WERI-Rb-1 (cell line): ENCODE measurements at places on chromosomes 16 and 17.

- DNase-seq: no peak
Measured at GRCh38 chr17:2468270-2468669, 43.4 kb downstream of the METTL16 start.

DNA sequence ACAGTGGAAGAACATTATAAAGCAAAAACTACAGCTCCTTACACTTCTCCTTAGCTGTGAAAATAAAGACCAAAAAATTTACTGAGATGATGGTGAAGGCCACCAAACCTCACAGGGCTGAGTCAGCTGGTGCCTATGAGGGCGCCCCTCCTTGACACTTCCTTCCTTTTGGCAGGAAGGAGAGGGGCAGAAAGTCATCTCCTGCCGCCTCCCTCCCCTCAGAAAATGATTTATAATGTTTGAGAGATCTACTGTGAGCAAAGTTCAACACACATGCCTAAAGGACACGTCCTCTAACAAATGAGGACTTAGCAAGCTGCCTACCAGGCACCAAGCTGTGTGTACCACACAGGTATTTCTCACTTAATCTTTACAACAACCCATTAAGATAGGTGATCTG is 245.7 kb downstream of the PRKCA start:
- no peak for DNase-seq

DNA sequence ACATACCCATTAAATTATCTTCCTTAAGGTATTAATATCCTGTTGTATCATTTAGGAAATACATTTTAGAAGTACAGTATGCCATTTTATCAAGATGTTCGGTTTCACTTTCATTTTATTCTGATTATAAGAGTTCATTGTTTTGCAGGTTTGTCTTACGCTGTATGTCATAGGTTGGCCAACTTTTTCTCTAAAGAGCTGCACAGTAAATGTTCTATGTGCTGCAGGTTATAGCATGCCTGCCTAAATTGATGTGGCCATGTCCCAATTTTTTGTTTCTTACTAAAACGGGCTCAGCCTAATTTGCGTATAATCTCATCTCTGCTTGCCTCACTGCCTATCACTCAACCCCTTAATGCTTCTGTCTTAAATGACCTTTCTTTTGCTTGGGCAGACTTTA is 126.4 kb downstream of the USP22 start:
- no peak for DNase-seq

DNA sequence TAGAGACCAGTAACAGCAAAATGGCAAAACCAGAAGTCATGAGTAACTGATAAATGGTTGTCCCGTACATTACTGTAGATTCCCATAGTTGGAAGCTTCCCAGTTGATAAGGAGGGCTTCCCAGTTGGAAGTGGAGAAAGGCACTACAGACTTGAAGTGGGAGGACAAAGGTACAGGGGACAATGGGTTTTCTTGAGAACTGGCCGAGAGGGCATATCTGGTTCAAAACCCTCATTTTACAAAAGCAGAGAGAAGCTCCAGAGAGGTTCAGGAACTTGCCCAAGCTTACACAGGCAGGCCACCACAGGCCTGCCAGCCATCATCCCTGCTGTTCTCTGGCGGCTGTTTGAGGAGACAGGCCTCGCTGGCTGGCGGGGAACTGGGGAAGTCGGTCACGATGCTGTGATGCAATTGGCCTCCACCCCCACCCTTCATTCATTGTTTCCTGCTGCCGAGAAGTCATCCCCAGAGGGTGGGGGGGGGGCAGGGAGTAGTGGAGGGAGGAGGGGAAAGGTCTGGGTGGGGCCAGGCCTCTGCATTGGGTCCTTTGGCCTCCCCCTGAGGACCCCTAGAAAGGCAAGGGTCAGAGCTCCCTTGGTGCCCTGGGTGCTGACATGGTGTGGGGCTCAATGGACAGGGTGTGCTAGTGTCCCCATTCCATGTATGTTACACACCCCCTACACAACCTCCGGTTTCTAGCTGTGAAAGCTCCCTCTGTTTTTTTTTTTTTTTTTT is 3.0 kb downstream of the UBALD2 start:
- DNase-seq: no peak

- DNase-seq: peak; percentile 59
Measured at GRCh38 chr17:76519048-76519966, 18.1 kb upstream of the RHBDF2 start.

DNA sequence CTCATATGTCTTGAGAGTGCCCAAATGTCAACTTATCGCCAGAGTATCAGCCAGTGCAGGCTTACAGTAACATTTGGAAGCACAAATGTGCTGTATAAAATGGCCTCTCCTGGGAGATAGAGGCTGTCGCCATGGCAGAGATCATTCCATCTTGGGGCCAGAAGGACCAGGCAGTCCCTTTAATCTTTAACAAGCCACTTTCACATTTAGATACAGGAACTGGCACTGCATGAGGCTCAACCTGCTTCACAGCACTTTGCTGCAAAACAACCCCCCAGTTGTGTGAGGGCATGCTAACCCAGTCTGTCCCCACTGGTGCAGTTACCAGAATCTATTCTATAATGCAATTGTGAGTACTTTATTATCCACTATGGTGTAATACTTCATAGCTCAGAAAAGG is 4.7 kb upstream of the RFFL start:
- DNase-seq: no peak

DNA sequence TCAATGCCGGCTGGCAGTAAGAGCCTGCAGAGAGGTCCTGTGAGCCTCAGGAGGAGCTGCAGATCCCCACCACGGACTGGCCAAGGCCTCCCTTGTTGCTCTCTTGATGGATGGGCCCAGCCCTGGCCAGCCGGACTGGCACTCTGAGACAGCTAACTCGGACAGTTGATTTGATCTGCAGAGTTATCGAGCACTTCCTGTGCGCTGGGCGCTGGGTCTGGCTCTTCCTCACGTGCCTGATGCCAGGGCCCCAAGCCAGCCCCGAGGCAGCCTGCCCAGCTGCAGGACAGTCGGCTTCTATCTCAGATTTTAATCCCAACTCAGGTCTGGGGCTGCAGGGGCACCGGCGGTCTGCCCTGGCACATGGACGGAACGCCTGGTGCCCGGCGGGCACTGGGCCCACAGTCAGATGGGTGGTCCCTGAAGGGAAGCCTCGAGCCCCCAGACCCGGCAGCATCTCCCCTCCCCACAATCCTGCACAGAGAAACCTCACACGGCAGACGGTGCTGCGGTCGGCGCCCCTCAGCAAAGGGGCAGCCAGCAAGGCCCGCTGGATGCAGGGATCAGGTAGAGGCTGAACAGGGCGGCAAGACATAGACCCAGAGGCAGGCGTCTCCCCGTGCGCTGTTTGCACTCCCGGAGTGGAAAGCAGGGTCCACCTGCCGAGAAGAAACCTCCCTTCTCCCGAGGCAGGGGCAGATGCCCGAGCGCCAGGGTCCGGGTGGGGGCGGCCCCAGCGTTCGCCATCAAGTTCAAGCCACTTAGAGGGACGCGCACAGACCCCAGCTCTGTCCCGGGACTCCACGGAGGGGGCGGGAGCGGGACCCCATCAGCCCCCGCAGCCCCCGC is 34.0 kb downstream of the TIMM22 start:
- DNase-seq: no peak
